CD4-positive, alpha-beta T cell treated with Interleukin-15 for 4 hours (primary cell): ENCODE measurements at places on chromosomes 4 and X.

GRCh38 chr4:168781341-168781740 is 228.7 kb downstream of the CBR4 start:
- no peak for DNase-seq

DNA sequence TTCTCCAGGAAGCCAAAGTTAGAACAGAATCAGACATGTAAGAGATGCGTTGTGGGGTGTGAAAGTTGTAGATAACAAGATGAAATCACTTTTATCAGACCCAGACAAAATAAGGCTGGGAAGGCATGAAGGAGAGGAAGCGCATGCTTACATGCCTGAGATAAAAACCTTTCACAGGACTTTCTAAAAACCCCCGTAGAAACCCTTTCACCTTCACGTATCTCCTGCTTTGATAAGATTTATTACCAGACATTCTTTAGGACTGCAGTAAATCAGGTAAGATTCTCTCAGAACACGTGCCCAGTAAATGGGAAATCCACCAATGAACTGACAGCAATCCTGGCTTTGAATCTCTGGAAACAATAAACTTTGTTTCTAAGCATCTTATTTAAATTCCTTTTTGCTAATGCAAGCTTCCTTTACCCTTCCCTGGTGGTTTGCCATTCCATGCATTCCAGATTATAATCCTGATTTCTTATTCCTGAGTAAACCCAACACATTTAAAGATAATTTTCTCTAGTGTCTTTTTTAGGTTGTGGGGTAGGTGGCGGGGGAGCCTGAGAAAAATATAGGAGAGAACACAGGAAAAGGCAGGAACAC is 254.6 kb upstream of the LDB2 start:
- no peak for DNase-seq

GRCh38 chrX:121120690-121121605 is 73.5 kb downstream of the GLUD2 start:
- no peak for DNase-seq

- no peak for DNase-seq
These were observed 99.1 kb downstream of the USP9X start for GRCh38 chrX:41184312-41184711.

- no peak for DNase-seq
These were observed 14.8 kb downstream of the FAM9B start for GRCh38 chrX:9019151-9019550.

DNA sequence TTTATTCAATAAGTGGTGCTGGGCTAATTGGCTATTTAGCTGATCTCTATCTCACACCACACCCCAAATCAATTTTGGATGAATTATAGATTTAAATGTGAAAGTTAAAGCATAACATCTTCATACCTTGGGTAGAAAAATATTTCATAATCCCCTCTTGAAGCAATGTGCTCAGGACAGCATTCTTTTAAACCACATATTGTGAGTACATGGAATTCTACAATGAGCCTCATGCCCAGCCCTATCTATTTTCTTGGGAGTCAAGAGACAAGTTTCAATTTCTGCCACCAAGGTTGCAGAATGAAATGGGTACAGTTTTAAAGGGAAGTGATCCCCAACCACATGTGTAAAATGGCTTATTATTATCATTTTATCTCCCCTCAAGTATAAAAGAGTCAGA is 30.6 kb upstream of the GPRIN3 start:
- DNase-seq: no peak

DNA sequence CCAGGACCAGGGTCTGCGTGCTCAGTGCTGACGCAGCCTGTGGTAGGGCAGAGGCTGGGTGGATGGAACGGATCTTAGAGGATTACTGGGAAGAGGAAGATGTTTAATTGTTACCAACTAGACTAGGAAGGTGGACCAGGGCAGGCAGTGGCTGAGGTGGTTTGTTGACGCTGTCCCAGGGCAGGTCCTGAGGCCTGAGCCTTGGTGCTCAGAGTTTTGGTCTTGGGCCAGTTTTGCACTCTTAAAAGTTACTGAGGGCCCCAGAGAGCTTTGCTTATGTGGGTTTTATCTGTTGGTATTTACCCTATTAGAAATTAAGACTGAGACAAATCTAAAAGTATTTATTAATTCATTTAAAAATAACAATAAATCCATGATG is 20.4 kb downstream of the RNF212 start:
- no peak for DNase-seq

- no peak for DNase-seq
These were observed 5.2 kb upstream of the SCFD2 start for GRCh38 chr4:53371049-53371448.

DNA sequence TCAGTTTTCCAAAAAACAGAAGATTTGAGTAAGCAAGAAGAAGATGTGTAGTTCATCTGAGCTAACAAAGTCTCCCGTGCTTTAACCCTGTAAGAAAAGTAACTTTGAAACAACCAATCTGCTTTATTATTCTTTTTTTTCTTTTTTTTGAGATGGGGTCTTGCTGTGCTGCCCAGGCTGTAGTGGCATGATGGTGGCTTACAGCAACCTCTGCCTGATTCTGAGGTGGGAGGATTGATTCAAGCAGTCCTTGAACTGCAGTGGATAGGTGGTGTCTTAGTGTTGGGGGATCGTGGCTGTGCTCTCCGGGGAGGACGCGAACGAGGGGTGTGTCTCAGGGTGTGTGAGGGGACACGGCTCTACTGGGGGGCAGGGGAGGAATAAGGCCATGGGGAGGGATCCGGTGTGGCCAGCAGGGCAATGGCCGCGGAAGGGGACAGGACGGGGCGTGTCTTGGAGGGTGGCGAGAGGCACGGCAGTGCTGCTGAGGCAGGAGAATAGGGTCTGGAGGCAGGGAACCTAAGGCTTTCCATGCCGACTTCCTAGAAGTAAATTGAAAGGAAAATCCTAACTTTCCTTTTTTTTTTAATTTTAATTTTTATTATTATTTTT is 2.4 kb downstream of the ARSD start:
- DNase-seq: no peak
